ENCODE measurements at places on chromosomes 3 and 15.
A peak's percentile ranks its signal among the peaks of the same experiment; 100 is the strongest.

- DNase-seq: no peak
Observed at GRCh38 chr3:193346259-193346658, 32.3 kb downstream of the ATP13A5 start.

DNA sequence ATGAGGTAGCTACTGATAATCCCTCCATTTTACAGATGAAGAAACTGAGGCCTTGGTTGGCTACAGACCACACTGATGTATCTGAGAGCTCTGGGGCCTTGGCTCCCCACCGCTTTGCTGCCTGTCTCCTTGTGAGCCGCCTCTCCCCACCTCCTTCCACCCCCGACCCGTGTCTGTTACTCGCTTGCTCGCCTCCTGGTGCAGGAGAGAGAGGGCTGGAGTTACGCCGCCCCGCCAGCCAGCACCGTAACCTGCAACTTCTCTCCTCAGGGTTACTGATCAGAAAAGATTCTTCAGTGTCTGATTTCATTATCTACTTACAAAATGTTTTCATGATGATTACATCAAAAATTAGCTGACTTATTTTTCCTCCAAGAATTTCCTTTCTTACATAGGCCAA lies 34.1 kb downstream of the TM2D3 start:
- no peak for DNase-seq

DNA sequence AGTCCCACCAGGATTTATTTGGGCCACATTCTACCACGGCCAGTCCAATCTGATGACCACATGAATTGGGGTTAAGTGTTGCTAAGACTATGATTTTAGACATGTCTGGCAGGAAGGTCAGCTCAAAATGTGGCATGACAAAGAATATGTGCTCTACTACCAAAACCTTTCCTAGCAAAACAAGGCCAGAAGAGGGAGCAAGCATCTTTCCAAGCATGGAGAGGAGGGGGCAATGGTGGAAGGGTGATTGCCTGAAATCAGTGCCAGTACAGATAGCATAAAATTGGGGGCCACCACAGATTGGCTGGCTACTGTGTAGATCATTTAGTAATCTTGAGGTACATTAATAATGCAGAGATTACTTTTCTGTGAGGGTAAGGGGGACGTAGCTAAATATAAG lies 43.2 kb downstream of the TMEM39A start:
- DNase-seq: no peak

GRCh38 chr15:35455201-35455600 lies 90.8 kb downstream of the DPH6 start:
- DNase-seq: no peak

DNA sequence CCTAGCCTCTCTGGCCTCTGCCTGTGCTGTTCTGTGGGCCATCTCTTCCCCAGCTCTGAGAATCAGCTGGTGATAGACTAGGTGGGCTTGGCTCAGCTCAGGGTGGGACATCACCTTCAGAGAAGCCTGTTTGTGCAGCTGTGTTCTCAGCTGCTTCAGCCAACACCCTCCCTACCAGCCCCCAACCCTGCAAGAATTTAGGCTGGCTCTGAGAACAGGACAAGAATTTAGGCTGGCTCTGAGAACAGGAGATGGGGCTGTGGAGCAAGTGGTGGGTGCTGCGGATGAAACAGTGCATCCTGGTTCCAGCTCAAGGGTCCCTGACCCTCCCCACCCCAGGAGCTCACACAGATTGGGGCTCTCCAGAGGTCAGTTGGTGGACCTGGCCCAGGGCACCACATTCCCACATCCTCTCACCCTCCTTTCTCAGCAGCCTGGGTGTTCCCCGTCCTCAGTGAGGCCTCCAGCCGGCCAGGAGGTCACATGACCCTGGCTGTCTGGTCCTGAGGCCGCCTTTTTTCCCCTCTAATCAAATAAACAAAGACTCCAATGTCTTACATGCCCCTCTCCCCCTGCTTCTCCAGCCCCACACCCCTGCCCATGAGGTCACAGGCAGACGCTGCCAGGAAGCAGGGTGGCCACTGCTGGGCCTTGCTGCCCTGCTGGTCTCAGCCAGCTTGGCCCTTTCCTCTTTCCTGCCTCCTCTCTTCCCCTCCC lies 14.9 kb downstream of the PLEKHO2 start:
- DNase-seq: no peak

DNA sequence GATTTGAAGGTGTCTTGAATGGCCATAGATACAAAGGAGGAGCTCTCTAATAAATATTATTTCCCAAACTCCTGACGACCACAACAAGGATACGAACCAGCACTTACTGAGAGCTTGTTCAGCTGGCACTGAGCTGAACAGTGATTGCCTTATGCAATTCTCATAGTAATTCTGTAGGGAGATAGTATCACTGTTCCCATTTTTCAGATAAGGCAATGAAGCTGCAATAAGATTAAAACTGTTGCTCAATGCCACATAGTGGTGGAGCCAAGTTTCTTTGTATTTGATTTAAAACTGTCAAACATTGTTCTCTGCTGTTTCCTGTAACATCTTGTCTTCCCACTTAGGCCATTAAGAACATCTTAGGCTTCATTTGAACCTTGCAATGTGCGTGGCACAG lies 163.9 kb downstream of the RPLP1 start:
- no peak for DNase-seq

GRCh38 chr3:120864541-120864940 lies 43.5 kb upstream of the STXBP5L start:
- no peak for DNase-seq

DNA sequence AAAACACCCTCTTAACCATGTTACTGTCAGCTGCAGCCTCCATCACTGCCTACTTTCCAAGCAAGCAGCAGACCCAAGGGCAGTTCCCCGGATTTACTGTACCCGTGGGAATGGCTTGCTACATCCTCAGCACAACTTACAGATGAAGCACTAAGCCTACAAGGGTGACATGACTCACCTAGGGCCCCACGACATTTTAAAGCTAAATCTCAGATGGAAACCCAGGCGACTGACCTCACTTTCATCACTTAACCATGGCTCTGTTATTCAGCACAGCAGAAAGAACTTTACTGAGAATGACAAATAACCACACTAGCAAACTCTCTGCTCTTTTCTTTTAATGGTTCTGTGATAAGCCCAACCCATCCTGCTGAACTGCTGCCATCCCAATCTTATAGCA lies 65.6 kb downstream of the SUMF1 start:
- DNase-seq: peak; percentile 57

GRCh38 chr3:171446801-171447578 lies 13.2 kb downstream of the TNIK start:
- no peak for DNase-seq

- DNase-seq: no peak
Observed at GRCh38 chr3:179962629-179963387, 73.9 kb downstream of the PEX5L start.

DNA sequence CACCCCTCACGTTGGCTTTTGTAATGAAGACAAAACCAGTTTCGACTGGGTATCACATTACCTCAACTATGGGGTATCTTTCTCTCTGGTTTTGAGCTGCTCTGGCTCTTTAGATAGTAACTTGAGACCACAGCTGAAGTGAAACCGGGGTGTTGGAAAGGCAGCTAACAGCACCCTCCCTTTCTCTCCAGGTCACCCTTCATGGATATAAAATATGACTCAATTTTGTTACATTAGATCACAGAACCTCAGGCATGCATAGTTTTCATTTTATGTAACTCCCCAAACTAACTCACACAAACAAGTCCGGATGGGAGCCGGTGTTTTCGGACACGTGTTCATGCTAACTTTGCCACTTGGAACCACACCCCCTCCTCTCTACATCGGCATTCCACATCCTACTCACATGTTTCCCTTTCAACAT lies 90.7 kb downstream of the NR2F2 start:
- no peak for DNase-seq

DNA sequence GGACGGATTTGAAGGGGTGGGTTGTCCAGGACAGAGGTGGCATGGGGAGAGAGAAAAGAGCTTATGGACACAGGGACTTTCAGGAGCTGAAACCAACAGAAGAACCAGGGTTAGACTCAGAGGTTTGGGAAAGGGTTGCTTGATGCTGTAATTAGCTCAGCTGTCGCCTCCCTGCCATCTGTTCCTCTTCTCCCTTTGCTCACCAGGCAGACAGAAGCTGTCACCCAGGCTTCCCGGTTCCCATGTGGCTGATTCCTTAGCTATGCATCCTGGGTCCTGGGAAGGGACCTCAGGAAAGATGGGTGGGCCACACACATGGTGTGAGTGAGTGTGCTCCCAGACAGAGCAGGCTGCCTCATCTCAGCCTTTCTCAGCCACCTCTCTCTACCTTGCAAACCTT lies 14.1 kb downstream of the PTPN23 start:
- no peak for DNase-seq

- no peak for DNase-seq
Observed at GRCh38 chr3:122021811-122022401, at the start of gene ILDR1. ILDR1 (minus strand) TSS chr3:122022247; CDS start chr3:122022077, 170 bp downstream.

- DNase-seq: no peak
Observed at GRCh38 chr3:155339052-155339451, 45.6 kb upstream of the STRIT1 start.

DNA sequence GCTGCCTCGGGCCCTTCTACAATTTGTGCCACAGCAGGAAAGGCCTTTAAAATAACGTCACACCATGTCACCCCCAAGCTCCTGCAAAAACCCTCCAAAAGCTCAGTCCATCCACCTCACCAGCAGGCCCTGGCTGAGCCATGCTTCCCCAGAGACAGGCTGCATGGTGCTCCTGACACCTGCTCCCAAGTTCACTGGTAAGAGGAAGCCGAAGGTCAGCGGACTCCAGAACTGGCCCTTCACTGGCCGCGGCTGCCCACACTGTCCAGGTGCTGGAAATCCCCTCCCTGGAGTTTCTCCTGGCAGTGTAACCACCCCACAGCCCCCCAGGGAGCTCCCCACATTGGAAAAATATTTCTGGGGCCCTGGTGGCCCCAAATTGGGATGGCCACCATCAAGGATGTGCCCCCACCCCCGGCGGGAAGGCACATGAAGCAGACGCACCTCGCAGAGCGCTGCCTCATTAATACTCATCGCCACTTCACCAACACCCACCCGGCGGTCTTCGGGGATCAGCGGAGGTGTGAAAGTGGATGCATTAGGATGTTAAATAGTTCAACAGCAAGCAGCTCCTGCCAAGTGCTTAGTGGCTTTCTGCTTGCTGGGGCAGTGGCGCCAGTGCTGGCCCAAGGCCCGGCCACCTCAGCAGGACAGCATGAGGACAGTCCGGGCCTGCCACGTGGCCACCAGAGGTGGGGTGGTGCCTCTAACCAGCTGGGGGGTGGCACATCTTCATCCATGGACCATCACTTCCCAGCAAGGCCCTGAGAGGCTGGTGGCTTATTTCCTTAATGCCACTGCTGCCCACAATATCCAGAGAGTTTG lies 146.1 kb upstream of the IQSEC1 start:
- DNase-seq: no peak

- DNase-seq: no peak
Observed at GRCh38 chr3:131795390-131796090, 239.3 kb downstream of the CPNE4 start.

DNA sequence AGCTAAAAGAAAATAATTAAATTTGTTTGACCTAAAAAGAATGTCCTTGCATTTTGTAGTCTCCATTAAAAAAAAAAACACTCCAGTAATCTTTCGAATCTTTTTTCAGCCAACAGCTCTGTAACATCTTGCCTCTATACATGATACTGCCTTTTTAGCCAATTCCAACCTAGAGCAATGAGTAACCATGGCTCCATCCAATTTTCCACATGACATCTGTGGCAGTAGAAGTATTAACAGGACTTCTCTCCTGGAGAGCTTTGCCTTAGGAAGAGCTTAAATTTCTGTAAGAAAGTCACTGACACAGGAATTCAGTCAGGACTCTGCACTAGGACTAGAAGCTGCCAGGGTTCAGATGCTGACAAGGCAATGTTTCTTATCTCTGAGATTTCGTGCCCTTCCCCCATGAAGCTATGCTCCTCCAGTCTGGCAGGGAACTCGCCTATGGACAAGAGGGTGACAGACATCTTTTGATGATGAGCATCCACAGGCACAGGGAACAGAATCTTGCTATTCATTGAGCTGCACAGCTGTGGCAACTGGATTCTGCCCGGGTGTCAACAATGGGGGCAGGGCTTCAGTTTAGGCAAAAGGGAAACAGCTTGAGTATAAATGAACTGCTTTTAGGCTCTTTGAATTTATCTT lies 81.8 kb downstream of the ALCAM start:
- DNase-seq: no peak

DNA sequence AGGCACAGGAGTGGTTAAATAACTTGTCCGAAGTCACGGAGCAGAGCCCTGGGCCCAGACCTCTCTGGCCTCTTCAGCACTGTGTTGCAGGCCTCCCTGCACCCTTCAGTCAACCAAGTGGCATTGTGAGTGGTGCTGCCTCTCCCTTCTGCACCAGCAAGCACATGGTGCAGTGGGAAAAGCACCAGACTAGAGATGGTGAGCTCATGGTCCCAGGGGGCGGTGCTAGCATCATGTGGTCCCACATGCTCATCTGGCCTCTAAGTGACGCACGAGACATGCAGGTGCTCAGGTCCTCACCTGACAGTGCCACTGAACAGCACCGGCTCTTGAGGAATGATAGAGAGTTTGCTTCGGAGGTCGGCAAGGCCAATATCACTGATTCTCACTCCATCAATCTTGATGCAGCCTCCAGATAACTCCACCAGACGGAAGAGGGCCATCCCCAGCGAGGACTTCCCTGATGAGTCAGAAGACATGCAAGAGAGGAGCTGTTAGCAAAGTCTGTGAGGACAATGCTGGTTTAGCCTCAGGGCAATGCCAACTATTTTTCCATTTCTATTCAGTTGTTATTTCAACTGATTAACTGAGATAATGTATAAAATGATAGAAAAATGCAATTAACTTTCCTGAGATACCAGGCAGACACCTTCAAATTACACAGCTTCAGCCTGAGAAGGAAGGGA lies 53.1 kb upstream of the PARL start:
- no peak for DNase-seq

DNA sequence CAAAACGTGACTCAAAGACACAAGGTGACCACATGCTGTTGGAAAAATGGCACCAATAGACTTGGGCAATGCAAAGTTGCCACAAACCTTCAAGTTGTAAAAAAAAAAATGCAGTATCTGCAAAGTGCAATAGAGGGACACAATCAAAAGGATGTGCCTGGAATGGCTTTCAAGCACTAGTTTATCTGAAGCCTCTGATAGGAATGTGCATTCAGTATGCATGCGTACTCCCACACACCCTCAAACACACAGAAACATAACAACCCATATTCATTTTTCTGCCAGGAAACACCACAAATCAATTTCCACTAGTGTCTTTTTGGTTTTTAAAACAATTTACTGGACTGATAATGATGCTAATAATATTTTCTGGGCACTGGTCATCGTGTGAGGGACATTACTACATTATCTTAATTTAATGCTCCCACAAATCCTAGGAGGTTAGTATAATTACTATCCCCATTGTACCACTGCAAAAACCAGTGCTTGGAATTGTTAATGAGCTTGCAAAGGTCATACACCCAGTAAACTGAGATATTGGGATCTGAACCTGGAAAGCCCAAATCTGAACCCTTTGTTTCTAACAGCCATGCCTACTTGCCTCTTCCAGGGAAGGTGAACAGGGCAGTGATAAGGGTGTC lies 298.7 kb downstream of the MAGI1 start:
- DNase-seq: no peak

DNA sequence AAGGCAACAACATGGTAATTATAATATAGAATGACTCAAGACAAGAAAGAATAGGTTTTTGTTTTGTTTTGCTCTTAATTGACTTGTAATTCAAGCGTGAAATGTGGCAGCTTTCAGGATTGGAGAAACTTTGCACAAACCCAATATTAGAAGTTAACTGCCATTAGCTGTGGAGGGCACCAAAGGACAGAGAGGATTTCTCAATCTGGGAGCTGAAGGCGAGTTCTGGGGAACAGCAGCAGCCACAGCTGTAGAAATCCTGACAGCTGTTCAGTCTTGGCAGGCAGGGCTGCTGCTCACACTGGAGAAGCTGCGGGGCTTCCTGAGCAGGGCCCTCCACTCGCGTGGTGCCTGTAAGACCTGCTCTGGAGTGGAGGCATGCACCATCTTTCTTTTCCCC lies 182.2 kb upstream of the IL12A start:
- DNase-seq: no peak

Data from activated CD4-positive, alpha-beta T cell treated with anti-CD3 and anti-CD28 coated beads, Interleukin-2, amount 50 U/mL, for 16 hours (primary cell).